ENCODE measurements at places on chromosomes 6 and 20. TPM values are rescaled to one million over a fixed set of nuclear protein-coding genes. Genes with fewer than 3 reads are reported as not detected.

EYS gene
- total RNA-seq: 0.07 TPM

LY6G6F gene
- total RNA-seq: not detected

ZSCAN9 gene
- 10.8 TPM for total RNA-seq

PSORS1C1 gene
- total RNA-seq: 2.0 TPM

DNA sequence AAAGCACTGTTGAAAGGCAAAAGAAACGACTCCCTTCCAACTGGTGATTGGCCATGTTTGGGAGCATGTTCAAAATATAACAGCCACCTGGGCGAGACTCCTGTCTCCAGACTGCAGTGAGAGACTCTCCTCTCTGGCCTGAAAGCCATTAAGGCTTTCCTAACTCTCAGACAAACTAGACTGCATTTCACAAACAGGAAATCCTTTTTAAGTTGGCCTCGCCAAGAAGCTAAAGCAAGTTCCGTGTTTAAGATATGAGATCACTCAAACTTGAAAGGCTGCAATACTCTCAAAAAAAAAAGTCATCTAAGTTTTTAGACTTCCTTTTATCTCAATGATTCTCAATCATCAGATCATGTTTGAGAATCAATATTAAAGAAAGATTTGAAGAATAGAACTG, 117.0 kb downstream of the TFAP2A start:
- no peak for DNase-seq
- H3K27me3 ChIP-seq: no peaks in the 10 kb centered on the region
- H3K4me1 ChIP-seq: peaks cover 12% of the 10 kb centered on the region
- no peak overlapping the region for H3K27ac ChIP-seq
- no peaks in the 10 kb centered on the region for H3K36me3 ChIP-seq

DNA sequence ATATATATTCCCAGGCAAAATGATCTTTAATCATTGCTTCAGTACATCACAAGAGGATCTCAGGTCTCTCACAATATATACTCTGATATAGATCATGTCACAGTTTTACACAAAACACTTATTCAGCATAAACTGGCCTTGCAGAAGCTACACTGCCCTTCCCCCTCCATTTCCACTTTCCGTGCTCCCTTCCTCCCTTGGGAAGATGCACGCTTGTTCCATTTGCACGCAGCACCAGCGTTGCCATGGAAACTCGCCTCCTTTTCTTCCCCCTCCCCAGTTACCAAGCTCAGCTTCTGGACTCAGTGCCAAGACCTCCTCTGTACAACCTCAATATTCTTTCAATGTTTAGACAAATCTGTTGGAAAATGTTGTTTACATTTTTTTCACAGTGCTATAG, 154.6 kb downstream of the RFPL4B start:
- H3K36me3 ChIP-seq: no peaks in the 10 kb centered on the region
- no peak overlapping the region for H3K27ac ChIP-seq
- no peaks in the 10 kb centered on the region for H3K27me3 ChIP-seq

GRCh38 chr20:39623584-39624234, 661.6 kb downstream of the DHX35 start:
- H3K27ac ChIP-seq: no peak overlapping the region
- no peaks in the 10 kb centered on the region for H3K36me3 ChIP-seq
- DNase-seq: no peak
- H3K4me1 ChIP-seq: no peaks in the 10 kb centered on the region
- H3K27me3 ChIP-seq: no peaks in the 10 kb centered on the region
- H3K4me3 ChIP-seq: no peak overlapping the region
